Left ventricle myocardium superior (tissue), 1 donor: ENCODE measurements at places on chromosomes 5 and 9. TPM values are rescaled to one million over a fixed set of nuclear protein-coding genes. Genes with fewer than 3 reads are reported as not detected.

DNA sequence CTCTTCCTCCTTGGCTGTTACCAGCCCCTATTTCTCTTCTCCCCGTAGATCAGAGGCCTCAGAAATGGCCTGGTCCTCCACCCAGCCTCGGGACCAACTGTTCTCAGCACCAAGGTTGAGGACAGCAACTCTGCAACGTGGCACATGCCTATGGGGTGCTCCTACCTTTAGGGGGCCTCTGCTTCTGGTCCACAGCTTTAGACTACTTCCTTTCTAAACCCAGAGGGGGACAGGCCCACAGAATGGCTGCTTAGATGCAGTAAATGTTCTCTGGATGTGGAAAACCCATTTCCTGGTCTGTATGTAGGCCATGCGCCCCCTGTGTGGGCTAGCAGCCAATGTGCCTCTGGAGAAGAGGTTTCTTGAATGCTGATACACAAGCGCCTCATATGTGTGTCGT, 68.4 kb downstream of the NRG2 start:
- no peak for DNase-seq

- no peak for DNase-seq
These were observed 250.9 kb downstream of the SEMA5A start for GRCh38 chr5:9294793-9295465.

- DNase-seq, result peak; percentile 87
These were observed 6.3 kb downstream of the PDE6A start for GRCh38 chr5:149938279-149938678.

DNA sequence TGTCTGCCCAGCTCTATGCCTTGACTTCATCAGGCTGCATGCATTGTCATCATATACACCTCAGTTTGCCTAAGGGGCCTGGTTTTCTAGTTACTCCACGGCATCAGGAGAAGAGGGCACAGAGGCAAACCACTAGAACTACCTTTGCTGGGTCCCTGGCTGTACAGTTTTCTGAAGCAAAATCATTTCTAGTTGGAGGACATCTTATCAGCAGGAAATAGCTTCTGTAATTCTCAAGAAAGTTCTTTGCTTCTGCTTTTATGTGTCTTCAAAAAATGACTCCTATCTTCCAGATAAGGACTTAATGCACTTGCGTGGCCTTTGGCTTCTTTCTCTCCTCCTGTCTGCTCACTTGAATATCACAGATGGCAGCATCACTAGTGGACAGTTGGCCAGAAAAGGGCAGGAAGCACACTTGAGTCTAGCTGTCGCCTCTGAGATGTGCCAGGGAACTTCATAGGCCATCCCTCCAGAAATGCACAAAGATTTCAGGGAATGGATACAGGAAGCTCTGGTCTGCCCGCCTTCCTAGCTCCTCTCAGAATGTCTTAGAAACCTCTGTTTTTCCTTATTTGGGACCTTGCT, 22.4 kb upstream of the LTC4S start:
- no peak for DNase-seq

GRCh38 chr9:74458832-74459231, 38.3 kb upstream of the RORB start:
- DNase-seq, result no peak

DNA sequence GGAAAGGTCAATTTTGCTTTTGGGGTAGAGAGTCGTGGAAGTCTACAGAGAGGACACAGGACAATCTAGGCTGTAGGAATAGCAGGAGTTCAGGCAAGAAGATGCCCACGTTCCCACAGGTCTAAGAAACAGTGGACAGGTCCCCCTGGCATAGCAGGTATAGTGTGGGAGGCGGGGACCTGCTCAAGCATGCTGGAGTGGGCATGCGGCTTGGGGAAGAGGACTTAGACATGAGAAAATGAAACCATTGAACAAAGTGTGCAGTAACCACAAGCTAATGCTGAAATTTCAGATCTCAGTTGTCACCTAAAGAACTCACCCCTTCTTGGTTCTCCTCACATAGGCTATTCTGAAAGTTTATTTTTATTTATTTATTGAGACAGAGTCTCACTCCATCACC, 142.8 kb upstream of the EFNA5 start:
- DNase-seq, result no peak

DNA sequence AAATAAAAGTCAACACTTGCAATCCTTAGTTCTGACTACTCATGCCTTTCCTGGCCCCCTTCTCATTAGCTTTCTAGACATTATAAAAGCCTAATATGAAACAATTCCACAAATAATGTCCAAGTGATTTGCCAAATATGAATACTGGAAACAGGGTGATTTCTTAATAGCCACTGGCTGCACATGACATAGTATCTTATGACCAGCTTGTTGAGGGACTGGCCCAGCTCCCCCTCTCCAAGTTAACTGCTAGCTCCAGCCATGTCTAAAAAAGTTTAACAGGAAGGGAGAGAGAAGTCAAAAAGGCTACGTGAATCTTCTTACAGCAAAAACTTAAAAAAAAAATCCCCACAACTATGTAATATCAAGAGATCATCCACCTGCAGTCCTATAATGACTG, 1.5 kb downstream of the CERT1 start:
- no peak for DNase-seq

- DNase-seq, result no peak
These were observed 26.2 kb downstream of the TRIM32 start for GRCh38 chr9:116713271-116713670.

Gene THG1L
- total RNA-seq, result 5.3 TPM

Gene DRD1
- total RNA-seq, result not detected

Gene COL15A1
- total RNA-seq, result 47.2 TPM

Gene TRPM3
- 0.35 TPM for total RNA-seq

Gene ADGRD2
- not detected for total RNA-seq

Gene SOHLH1
- not detected for total RNA-seq
